ENCODE measurements at places on chromosomes 12 and 14.

GRCh38 chr12:105418821-105419291 lies 88.4 kb downstream of the C12orf75 start:
- no peak for DNase-seq

DNA sequence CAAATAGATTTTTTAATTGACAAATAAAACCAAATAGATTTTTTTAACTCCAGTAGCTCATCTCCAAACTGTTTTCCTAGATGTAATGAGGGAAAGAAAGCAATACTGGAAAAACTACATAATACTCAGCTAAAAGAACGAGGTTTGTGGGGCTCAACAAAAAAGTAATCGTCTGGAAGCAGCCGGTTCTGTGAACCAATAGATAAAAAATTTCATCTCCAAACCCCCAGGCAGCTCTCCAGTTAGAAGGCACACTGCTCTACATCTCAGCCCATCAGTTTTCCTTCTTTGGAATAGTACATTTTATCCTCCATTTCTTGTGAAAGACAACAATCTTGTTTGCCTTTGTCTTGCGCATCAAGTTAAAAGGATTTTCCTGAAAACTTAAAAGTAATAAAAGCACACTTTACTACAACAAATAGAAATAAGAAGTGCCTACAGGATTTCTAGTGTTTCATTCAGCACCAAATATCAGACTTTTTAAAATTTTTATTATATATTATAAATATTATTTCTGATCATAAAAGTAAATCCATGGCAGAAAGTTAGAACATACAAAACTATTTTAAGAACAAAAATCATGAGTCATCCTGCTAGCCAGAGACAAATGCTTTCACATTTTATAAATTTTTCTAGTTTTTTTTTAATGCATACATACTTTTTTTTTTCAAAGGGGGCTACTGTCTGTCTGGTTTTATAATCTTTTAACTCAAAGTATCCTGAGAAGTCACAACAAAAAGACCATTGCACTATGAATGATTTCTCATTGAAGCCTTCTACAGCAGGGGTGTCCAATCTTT lies 67.7 kb downstream of the EPS8 start:
- DNase-seq, result no peak

GRCh38 chr12:122875590-122876220 lies 20.2 kb downstream of the VPS37B start:
- no peak for DNase-seq

- DNase-seq, result no peak
Observed at GRCh38 chr14:85535321-85535720, 5.4 kb downstream of the FLRT2 start.

- DNase-seq, result no peak
Observed at GRCh38 chr12:67446716-67447115, 177.6 kb downstream of the CAND1 start.

DNA sequence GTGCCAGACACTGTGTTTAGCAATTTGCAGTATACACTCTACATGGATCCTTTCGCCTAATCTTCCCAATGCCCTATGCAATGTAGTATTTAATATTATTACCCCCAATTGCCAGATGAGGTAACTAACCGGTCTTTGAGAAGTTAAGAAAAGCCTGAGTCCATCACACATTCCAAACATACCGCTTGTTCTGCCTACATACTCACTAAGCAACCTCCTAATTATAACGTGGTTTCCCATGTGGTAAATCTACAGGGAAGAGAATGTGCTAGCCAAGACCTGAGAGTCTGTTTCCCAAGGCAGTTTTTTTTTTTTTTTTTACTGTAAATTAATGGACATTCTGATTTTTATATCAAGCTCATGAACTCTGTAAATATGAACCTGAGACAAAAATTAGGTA lies 37.2 kb downstream of the ATP2B1 start:
- peak; percentile 63 for DNase-seq

GRCh38 chr12:111638556-111638955 lies 39.4 kb upstream of the ATXN2 start:
- no peak for DNase-seq

DNA sequence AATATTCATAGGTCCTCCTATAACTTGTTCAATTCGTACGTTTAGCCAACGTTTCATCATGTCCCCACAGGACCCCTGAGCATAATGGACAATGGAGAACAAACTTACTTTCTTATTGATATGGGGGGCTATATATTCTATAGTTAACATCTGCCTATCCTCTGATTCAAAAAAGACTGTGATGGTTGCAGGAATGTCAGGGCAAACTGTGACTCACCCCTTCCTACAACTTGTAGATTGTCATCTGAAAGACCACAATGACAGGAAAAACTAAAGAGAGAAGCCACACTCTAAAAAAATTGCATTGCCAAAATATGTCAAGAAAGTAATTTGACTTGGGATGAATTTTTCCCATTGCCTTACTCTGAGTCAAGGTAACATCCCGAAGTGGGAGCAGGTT lies 50.8 kb downstream of the CATSPERB start:
- DNase-seq, result no peak

DNA sequence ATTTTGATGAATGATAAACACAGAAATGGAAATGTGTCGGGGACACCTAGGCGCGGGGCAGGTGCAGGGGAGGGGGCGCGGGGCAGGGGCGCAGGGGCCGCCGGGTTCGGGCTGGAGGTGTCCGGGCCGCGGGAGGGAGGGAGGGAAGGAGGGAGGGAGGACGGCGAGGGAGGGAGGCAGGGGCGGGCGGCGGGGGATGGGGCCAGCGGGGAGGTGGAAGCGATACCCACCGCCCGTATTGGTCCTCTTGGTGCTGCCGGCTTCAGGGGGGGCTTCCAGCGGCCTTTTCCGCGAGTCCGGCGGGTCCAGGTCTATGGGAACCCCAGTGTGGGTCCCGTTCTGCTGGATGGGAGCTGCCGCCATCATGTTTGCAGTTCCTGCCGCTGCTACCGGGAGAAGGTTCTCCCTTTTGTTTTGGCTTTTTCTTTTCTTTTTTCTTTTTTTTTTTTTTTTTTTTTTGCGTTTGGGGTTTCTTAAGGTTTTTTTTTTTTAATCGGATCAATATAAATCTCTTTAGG lies 703 bp downstream of the NOVA1 start:
- no peak for DNase-seq

DNA sequence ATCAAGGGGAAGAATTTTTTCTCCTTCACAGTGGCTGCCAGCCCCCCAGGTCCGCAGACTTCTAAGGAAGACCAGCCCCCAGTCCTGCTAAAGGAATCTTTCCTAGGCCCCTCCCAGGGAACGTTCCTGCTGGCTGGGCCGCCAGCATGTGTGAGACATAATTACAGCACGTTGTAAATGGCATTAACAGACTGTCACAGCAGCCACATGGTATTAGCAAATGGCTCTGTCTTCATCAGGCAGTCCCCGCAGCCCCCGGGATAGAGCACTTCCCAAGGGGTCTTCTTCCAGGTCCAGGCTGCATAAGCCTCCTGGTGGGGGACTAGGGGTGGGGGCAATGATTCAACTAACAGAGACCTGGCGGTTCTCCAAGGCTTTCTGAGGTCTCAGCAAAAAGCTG lies 34.9 kb upstream of the FAM222A start:
- no peak for DNase-seq

- no peak for DNase-seq
Observed at GRCh38 chr12:2008677-2009076, 4.4 kb upstream of the DCP1B start.

DNA sequence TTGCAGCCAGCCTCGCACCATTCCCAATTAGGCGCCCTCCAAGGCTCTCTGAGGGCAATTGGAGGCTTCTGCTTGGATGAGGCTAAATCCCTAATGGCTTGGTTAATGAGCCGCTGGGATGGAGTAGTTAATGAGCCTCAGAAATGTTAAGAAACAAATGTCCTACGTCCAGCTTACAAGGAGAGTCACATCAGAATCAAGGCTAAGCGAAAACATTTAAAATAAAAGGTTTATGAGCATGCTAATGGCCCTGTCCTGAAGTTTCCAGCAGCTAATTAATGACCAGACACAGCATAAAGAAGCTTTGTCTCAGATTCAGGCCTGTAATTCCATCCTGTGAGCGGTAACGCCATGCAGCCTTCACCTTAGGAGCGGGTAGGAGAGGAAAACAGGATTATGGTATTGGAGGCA lies 200.7 kb upstream of the BCL2L14 start:
- DNase-seq, result no peak

- no peak for DNase-seq
Observed at GRCh38 chr14:92386637-92387036, 63.7 kb downstream of the SLC24A4 start.

- no peak for DNase-seq
Observed at GRCh38 chr12:112422531-112422930, 3.8 kb downstream of the PTPN11 start.

- no peak for DNase-seq
Observed at GRCh38 chr12:85642288-85642687, 193.9 kb downstream of the RASSF9 start.

- no peak for DNase-seq
Observed at GRCh38 chr14:23793532-23793931, 157.4 kb downstream of the DHRS2 start.

DNA sequence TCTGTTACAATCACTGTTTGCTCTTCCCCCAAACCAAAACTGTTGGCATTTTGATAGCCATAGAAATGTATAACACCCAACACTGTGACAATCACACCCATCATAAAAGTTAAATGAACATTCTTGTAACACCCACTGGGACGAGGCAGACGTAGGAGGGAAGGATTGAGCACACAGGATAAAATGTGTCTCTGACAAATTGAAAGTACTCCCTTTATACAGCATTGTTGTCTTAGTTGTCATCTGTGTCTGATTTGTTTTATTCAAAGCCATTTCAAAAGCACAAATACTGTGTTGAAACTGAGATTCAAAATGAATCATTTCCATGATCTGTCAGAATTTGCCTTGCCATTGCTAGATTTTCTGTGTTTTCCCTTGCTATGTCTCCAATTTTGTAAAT lies 436.3 kb downstream of the TMTC2 start:
- DNase-seq, result no peak

- DNase-seq, result no peak
Observed at GRCh38 chr12:84607170-84607819, 305.3 kb downstream of the SLC6A15 start.

GRCh38 chr12:116165036-116165425 lies 112.5 kb downstream of the MED13L start:
- no peak for DNase-seq

GRCh38 chr14:64983439-64984310 lies 3.0 kb upstream of the FNTB start:
- no peak for DNase-seq

DNA sequence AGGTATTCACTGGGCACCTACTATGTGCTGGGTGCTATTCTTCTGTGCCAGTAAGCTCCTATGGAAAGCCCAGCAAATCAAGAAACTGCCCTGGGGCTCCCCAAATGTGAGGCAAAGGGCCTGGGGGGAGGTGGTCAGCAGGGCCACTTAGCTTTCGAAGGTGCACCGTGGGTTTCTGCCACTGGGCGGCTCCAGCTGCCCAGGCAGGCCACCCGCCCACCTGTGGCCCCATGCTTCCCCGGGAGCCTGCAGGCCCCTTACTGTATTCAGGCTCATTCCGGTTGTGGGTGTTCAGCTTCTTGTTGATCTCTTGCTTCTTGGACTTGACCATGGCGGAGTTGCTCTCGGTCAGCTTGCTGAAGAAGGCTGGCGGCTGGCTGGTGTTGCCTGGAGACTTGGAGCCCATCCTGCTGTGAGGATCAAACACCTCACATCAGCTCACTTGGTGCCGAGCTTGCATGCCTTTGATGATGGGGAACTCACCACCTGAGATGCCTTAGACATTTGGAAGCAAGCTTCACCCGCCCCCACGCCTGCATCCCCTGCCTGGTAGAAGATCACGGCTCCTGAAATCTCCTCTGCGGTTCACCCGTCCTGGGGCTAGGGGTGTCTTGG lies 37.3 kb downstream of the RFLNA start:
- no peak for DNase-seq

GRCh38 chr12:68591734-68592418 lies 18.8 kb upstream of the RAP1B start:
- DNase-seq, result no peak

DNA sequence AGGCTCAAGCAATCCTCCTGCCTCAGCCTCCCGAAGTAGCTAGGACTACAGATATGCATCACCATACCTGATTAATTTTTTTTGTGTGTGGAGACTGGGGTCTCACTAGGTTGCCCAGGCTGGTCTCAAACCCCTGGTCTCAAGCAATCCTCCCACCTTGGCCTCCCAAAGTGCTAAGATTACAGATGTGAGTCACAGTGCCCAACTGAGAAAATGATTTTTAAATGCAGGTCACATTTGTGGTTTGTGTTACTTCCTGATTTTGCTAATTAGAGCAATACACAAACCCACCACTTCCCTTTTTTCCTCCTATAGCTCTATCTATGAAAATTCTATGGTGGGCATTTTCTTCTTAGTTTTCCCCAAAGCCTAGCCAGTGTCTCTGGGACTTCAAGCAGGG lies 45.5 kb upstream of the TMEM263 start:
- no peak for DNase-seq

DNA sequence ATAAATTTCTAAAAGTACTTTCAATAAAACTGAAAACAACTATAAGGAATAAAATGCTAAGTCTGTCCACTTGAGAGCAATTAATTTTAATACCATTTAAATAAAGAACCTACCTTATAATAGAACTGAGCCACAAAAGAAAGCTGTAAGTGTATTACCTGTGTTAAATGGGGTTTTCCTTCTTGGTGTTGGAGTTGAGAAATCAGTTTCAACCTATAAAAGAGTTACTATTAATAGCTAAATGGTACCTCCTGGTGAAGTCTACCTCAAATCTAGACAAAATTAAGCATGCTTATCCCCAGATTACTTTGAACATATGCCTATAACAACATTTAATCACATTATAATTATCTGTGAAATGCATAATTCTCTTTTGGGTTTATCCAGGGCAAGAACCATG lies 48.8 kb downstream of the MIS18BP1 start:
- no peak for DNase-seq

GRCh38 chr12:6074979-6075585 lies 49.4 kb downstream of the VWF start:
- DNase-seq, result no peak

GRCh38 chr14:63513756-63514155 lies 29.4 kb downstream of the PPP2R5E start:
- DNase-seq, result no peak

- no peak for DNase-seq
Observed at GRCh38 chr14:92316937-92317336, 6.0 kb upstream of the SLC24A4 start.

DNA sequence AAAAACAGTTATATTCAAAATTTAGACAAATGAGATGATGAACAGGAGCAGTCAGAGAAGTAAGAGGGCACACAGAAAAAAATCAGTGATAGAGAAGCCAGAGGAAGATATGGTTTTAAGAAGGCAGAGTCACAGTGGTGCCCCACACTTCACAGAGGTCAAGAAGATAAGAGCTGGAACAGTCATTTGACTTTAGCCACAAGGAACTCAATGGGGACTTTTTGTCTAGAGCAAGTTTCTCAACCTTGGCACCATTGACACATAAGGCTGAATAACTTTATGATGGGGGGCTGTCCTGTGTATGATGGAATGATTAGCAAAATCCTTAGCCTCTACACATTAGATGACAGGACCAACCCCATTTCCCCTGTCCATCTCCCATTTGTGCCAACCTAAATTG lies 172.8 kb upstream of the PLEKHG7 start:
- no peak for DNase-seq

Data from skeletal muscle cell (primary cell).